ENCODE measurements at places on chromosomes 7 and 10. TPM values are rescaled to one million over a fixed set of nuclear protein-coding genes. Genes with fewer than 3 reads are reported as not detected.
A peak's percentile ranks its signal among the peaks of the same experiment; 100 is the strongest.

Gene AZGP1
- total RNA-seq = 1.1 TPM

Gene TMEM26
- not detected for total RNA-seq

Gene CPN1
- total RNA-seq = 69.4 TPM

Gene TWNK
- 14.8 TPM for total RNA-seq

DNA sequence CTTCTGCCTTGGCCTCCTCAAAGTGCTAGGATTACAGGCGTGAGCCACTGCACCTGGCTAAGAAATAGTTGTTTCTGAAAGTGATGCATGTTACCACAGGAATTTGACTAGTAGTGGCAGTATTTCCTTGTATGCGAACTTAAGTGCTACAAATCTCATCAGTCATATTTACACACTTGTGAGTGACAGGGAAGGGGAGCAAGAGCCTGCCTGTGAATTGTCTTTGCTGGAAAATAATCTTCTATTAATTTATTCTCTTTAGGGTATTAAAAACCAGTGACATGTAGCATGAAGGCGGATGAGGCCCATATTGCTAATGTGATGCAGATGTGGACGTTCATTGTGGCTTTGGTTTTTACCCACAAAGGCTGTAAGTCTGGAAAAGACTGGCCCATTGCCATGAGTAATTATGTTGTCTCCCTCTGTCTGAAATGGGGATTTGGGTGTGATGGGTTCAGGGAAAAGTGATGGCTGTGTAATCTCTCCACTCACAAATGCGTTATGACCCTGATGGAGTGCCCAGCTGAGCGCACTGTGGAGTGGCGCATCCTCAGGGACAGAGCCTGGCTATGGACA lies 97.6 kb downstream of the CCNY start:
- DNase-seq = no peak

- no peak for DNase-seq
These were observed 266.4 kb downstream of the SORCS3 start for GRCh38 chr10:104907521-104907920.

DNA sequence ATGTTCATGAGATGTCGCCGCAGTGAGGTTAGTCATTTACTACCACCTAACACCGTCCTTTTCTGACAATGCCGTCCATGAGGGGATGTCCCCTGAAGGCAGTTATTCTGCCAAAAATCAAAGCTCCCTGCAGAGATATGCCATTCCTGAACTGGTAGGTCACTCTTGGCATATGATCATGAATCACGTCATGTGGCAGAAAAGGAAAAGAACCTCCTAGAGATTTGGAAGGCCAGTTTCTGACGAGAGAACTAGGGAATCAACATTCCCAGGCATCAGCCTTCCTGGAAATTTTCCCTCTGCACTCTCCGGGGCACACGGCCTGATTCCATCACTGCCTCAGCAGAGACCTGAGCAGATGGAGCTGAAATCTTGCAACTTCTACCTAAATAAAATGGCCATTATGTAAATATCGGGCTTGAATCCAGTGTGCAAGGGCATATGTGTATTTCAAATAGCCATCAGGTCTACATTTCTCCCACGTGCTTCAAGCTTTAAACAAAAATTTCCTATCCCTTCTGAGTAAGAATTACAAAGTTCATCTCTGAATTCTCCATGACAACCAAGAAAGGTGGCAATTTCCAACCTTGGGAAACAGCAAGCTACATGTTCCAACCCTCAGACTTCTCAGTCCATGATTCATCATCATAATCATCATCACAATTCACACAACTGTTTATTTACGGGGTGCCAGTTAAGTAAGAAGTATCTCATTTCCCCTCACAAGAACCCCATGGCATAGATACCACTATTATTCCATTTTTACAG lies 46.5 kb downstream of the AMPH start:
- no peak for DNase-seq

GRCh38 chr7:152148706-152149105 lies 123.2 kb downstream of the GALNT11 start:
- DNase-seq = no peak

- peak; percentile 22 for DNase-seq
These were observed 1.5 kb downstream of the TRIL start for GRCh38 chr7:28956608-28957063.

DNA sequence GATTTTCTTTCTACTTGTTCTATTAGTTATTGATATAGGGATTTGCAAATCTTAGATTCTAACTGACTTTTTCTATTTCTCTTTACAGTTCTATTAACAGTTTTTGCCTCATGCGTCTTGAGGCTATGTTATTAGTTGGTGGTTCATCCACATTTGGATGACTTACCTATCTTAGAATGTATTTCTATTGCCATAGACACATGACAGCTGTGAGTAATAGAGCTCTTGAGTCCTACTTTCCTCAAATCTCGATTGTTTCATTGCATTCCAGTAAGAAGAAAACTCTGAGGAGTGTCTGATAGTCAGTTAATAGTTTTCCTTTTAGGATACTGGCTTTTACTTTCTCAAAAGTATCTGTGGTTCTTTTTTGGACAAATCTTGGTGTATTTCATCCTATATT lies 241.4 kb upstream of the ZNF32 start:
- DNase-seq = no peak

- DNase-seq = no peak
These were observed 136.9 kb downstream of the MBL2 start for GRCh38 chr10:52635651-52636050.

DNA sequence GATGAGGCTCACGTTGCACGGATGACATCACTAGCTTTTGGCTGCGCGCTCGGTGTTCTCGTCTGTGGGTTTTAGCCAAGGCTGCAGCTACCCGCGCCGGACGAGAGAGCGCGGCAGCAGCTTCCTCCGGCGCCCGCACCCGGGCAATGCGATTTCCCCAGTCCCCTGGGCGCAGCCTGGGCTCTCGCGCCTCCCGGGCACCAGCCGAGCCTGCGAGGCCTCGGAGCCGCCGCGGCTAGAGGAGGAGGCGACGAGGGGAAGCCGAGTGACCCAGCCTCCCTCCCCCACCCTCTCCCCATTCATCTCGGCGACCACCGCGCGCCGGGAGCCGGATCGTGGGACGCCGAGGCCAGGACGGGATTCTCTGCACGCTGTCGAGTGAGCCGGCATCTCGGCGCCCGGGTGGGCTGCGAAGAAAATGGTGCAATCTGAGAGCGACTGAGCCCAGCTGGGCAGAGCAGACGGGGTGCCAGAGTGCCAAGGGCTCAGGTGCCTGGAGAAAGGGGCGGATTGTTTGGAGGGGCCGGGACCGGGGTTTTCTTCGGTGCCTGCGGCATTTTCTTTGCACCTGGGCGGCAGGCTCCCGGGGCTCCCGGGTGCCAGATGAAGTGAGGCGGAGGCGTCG lies 1.2 kb upstream of the TMEM178B start:
- DNase-seq = peak; percentile 71

DNA sequence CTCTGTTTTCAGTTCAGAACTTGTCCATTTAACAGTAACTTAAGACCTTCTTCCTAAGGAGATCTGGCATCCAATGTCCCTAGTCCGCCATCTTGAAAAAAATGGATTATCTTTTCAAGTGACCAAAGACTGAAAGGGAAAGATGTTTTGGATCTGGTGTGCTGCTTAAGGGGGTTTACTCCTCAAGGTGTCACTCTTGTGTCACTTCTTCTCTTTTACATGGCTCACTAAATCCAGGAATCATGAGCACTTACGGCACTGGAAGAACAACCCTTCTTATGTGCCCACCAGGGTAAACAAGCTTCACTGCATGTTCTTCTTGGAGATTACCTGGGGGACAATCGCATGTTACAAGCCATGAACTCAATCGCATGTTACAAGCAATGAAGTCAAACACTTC lies 43.7 kb downstream of the ANXA8 start:
- DNase-seq = peak; percentile 2

DNA sequence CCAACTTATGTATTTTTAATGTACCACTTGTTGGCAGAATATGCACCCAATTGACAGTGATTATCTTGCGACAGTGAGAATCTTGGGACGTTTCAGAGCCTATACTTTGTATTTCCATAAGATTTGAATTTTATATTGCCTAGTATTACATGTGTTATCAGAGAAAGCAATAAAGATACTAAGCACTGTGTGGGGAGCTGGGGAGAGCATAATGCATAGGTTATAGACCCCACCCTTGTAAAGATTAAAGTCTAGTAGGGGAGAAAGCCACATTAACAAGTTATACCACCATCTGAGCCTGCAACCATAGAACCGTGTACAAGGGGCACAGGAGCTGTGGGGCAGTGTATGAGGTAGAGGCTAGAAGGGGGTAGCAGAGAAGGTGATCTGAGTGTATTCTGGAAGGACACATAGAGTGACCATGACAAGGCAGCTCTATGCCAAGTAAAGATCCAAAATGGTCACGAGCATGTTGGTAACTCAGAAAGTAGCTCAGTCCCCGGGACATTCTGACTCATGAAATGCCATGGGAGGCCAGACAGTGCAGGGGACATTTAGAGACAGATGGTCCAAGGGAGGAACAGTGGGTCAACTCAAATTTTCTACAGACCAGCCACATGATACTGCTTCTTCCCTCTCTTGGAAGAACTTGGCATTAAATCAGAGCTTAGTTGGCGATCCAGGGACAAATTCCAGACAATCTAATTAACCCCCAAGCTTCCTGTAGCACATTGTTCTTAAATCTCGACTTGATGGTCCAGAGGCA lies 84.5 kb downstream of the ADRA2A start:
- DNase-seq = no peak

DNA sequence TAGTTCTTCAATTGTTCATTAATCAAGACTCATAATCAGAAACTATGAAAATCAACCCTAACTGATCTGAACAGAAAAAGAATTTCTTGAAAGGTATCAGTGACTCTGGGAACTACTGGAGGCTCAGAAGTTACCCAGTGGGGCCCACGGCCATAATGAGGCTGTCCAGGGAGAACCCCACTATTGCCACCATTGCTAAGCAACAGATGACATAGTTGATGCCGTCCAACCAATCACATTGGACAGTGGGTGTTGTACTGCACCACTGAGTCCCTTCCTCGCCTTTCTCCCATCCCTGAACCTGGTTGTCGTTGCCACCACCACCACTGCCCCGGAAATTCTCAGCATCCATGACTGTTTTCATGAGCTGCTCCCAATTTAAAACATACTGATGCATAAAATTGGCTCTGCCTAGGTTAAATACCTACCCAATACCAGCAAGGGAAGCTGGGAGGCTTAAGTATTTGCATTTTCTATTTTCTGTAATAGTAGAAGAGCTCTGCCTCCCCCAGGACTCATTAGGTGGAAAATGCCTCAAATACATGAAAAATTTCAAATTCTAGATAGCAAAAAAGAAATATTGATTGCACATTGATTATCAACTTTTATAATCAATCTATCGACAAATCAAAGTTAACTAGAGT lies 26.7 kb upstream of the USP6NL start:
- DNase-seq = peak; percentile 58

DNA sequence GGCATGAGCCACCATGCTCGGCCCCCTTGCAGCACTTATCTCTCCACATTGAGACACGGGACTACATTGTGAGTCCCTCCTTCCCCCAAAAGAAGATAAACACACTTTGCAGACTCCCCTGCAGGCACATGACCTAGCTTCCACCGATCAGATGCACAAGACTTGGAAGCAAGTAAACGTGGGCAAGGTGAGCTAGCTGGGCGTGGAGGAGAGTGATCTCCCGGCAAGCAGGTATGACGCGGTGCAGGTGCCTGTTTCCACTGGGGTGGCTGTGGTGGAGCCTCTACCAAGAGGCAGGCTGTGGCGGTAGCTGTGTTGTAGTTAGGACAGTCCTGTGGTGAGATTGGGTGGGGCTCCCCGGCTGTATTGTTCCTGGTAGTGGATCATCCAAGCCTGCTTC lies 7.7 kb upstream of the COMTD1 start:
- no peak for DNase-seq

DNA sequence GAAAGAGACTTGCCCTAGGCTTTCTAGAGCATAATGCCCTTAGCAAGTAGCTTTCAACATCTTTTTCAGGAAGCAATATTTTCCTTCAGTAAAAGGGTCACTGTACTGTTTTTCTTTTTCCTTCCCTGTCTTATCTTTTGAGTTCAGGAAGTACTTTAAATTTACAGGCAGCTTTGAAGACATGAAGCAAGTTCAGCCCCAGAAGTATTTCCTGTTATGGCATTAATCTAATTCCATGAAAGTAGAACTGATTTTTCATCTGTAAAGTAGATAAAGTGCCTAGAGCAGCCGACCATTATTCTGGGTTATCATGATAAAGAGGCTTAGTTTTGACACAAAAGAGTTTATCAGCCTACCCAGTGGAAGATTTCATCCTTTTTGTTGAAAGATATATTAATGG lies 288.2 kb downstream of the ADK start:
- DNase-seq = no peak

DNA sequence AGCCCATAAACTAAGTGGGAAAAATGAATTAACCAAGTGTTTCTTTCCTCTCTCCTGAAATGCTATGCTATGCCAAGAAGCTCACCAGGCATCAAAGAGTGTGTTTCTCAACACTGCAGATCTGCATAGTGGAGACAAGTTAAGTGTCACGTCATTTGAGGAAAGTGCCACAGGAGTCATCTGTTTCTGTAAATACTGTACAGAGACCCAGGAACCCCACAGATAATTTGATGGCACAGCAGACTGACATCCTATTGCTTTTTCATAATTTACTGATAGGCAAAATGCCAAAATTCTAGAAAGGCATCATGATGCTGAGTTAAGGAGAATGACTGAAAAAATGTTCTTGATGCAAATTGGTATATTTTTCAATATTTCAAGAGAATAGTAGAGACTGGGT lies 124.3 kb downstream of the NRCAM start:
- DNase-seq = no peak

- DNase-seq = no peak
These were observed 76.1 kb upstream of the INSIG1 start for GRCh38 chr7:155221547-155221946.

DNA sequence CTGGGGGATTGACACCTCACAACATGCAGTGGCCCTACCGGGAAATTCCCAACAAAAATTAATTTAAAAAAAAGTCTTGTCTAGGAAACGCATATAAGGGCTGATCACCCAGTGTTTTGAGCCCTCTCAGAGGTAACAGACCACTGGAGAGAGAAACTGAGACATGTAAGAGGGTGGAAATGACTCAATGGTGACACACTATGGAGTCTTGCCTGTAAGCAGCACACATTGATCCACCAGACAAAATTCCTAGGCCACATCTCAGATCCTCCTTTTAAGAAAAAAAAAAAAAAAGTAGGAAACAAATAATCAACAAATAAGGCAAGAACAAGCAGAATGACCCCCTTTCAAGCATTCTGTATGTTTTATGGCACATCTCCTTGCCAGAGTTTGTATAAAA lies 296.2 kb downstream of the MAGI2 start:
- no peak for DNase-seq

DNA sequence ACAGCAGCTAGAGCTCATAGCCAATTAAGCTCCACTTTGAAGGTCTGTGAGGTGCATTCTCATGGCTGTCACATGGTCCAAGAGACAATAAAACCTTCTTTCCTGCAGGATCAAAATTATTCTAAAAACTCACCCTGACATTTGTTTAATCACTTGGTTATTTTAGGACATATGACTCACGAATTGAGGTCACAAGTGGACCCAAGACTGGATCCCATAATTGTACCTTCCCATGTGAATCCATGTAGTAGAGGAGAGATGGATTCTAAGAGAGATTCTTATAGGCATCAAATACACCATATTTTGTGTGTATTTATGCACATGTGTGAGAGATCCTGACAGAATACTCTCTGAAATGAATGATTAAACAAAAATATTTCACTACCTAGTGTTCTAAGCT lies 18.1 kb downstream of the POLR1F start:
- peak; percentile 53 for DNase-seq

- no peak for DNase-seq
These were observed 97.8 kb upstream of the BTBD16 start for GRCh38 chr10:122173337-122173736.

GRCh38 chr10:44949127-44949802 lies 10.3 kb upstream of the RASSF4 start:
- no peak for DNase-seq

Data from SK-MEL-5 (cell line).